Muscle of leg (tissue), 16 donors: ENCODE measurements at places on chromosomes 7 and 10. TPM values are rescaled to one million over a fixed set of nuclear protein-coding genes. Genes with fewer than 3 reads are reported as not detected.

BLNK gene
- 1.2 TPM for total RNA-seq

DNA sequence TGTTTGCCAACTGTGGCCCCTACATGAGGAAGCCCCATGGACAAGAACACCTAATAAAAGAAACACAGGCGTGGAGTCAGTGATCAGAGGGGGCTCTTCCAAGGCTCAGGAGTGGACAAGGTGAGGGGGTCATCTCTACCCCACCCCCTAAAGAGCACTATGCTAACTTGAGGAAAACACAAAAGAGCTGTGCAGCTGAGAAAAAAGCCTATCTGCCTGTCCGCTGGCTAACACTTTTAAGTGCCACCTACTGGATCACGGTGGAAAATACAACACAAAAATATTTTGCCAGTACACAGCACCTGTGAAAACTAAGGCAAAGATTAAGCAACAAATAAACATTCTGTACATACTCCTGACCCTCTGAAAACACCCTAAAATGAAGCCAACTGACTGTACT, 53.1 kb upstream of the COBL start:
- no peak overlapping the region for H3K4me3 ChIP-seq
- no peaks in the 10 kb centered on the region for H3K27me3 ChIP-seq
- no peak for DNase-seq
- no peaks in the 10 kb centered on the region for H3K4me1 ChIP-seq
- H3K27ac ChIP-seq: no peak overlapping the region

DNA sequence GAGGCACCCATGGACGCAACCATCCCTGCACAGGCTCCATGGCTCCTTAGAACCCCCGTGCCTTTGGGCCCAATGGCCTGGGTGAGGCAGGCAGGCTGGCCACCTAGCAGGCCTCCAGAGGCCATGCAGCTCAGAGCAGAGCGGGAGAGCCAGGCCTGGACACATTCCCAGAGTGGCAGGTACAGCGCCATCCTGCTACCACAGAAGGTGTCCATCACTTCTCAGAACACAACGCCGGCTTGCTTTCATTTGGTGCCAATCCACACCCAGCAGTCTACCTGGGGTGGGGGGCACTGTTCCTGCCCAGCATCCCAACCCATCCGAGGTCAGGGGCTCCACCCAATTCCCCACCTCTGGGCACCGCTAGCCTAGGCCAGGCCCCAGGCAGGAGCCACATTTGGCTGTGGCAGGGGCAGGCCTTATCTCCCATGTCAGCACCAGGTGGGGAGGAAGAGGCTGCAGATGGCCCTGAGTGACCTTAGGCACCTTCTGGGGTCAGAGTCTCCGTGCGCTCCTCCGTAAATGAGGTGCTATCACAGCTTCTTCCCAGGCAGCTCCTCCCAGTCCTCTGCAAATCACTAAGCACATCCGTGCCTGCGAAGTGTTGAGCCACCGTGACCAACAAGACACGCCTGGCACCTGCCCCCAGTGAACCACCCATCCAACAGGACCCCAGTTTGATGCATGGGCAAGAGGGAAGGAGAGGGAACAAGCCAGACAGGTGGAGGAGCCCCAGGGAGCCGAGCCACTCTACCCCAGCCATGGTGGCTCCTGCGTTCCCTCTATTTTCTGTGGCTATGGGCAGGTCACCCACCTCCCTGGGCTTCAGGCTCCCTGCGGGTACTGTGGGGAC, 14.2 kb downstream of the KCNH2 start:
- peaks cover 12% of the 10 kb centered on the region for H3K27me3 ChIP-seq
- DNase-seq: no peak
- no peaks in the 10 kb centered on the region for H3K36me3 ChIP-seq
- H3K27ac ChIP-seq: no peak overlapping the region
- H3K4me1 ChIP-seq: peaks cover 63% of the 10 kb centered on the region

- no peak overlapping the region for H3K27ac ChIP-seq
- H3K4me1 ChIP-seq: peaks cover 44% of the 10 kb centered on the region
- H3K36me3 ChIP-seq: peaks cover 8% of the 10 kb centered on the region
- DNase-seq: no peak
- peaks cover 2% of the 10 kb centered on the region for H3K27me3 ChIP-seq
Observed at GRCh38 chr7:128406314-128407232, 3.2 kb downstream of the IMPDH1 start.

DNA sequence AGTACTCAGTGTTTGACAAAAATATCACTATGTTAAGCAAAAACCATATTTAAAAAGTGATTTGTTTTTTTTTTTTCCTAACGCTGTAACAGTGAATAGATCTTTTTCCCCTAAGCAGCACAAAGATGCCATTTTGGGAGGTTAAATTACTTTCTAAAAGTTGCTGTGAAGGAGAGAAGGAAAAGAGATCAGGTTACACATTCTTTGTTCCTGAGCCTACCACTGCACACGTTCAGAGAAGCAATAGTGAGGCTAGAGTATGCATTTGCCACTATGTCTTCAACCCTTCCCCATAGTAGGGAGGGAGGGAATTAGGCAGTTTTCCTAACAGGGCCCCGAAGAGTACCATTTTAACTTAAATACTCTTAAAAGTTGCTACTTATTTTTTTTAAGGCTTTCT, 38.9 kb downstream of the BMPR1A start:
- H3K27me3 ChIP-seq: no peaks in the 10 kb centered on the region
- H3K4me3 ChIP-seq: no peak overlapping the region
- H3K36me3 ChIP-seq: peaks cover 4% of the 10 kb centered on the region
- peak; percentile 81 for DNase-seq
- H3K27ac ChIP-seq: peak overlapping the region; percentile 22
- no peaks in the 10 kb centered on the region for H3K4me1 ChIP-seq
